ENCODE measurements at places on chromosomes 2 and 18. TPM values are rescaled to one million over a fixed set of nuclear protein-coding genes. Genes with fewer than 3 reads are reported as not detected.

The SRD5A2 gene
- total RNA-seq: 0.05 TPM

The RTP5 gene
- total RNA-seq: not detected

The REEP1 gene
- total RNA-seq: 0.53 TPM

The LAMA3 gene
- total RNA-seq: 0.50 TPM

The RGPD3 gene
- 0.11 TPM for total RNA-seq

The OSR1 gene
- 0.55 TPM for total RNA-seq

The UGT1A5 gene
- total RNA-seq: not detected

The CXCR1 gene
- not detected for total RNA-seq

The PRSS56 gene
- total RNA-seq: not detected

DNA sequence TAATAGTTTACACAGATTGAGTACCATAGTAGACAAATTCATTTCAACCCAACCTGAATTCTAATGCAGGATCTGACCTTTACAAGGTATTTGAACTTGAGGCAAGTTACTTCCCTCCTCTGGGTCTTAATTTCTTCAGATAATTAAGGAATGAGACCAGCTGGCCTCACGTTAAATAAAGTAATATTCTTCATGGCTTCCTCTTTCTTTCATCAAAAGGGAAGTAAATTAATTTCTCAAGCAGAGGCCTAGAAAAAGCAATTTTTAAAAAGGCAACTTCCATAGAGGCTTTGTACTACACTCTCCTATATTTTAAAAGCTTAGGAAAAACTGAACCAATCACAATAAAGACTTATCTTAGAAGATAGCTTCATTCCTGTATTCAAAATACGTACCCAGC lies 109.2 kb downstream of the EXOC6B start:
- H3K27ac ChIP-seq: no peak overlapping the region
- DNase-seq: no peak
- H3K27me3 ChIP-seq: no peaks in the 10 kb centered on the region
- H3K36me3 ChIP-seq: no peaks in the 10 kb centered on the region

DNA sequence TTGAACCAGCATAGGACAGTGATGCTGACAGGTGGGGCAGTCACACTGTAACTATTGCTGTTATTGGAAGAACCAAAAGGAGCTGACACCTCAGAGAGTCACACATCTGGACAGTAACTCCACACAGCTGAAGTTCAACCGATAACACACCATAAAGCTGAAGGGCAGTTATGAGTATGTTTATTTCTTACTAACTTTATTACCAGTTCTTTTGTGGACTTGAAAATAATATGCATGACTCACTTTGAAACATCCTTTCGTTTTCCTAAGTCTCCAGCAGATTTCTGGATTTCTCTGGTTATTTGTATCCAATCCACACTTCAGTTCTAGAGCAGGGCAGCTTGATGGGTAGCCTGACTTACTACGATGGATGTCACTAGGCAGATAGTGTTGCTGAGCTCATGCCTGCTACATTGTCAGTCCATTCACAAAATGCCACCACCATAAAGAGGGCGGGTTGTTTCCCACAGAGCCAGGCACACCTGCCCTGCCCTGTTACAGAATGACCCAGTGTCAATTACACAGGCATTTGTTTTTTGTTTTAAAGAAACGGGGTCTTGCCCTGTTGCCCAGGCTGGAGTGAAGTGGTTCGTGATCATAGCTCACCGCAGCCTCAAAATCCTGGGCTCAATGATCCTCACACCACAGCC lies 8.4 kb upstream of the AGBL5 start:
- peaks cover 20% of the 10 kb centered on the region for H3K36me3 ChIP-seq
- no peaks in the 10 kb centered on the region for H3K27me3 ChIP-seq
- no peak overlapping the region for H3K27ac ChIP-seq

GRCh38 chr18:60555625-60556024 lies 183.1 kb upstream of the MC4R start:
- DNase-seq: no peak
- no peak overlapping the region for H3K27ac ChIP-seq
- H3K4me3 ChIP-seq: no peak overlapping the region
- no peaks in the 10 kb centered on the region for H3K27me3 ChIP-seq

DNA sequence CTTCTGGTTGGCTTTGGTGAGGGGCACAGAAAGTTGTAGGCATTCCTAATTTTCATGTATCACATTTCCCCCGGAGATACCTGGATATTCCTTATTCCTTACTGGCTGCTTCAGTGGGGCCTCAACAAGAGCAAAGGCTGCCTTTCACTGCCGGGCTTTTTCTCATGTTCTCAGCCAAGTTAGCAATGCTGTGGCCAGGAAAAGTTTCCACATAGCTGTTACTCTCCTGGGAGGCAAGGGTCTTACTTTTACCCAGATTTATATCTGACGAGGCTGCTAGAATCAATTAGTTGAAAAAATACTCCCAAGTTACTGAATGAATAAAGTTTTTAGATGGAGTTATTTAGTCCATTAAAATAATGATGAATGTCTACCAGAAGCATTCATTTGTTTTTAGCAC lies 230.5 kb downstream of the ZNF407 start:
- H3K36me3 ChIP-seq: no peaks in the 10 kb centered on the region
- no peak overlapping the region for H3K27ac ChIP-seq
- DNase-seq: no peak
- no peak overlapping the region for H3K4me3 ChIP-seq

DNA sequence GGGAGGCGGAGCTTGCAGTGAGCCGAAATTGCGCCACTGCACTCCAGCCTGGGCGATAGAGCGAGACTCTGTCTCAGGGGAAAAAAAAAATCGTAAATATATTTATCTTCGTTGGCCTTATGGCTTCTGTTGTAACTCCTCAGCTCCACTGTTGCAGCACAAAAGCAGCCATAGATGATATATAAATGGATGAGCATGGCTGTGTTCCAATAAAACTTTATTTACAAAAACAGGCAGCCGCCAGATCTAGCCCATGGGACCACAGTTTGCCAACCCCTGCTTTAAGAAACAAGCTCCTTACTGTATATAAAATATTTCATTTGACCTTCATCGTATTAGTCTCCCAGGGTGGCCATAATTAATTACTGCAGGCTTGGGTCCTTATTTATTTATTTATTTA lies 20.1 kb downstream of the ST8SIA3 start:
- no peak overlapping the region for H3K4me3 ChIP-seq
- DNase-seq: no peak
- no peak overlapping the region for H3K27ac ChIP-seq
- H3K4me1 ChIP-seq: no peaks in the 10 kb centered on the region
- no peaks in the 10 kb centered on the region for H3K27me3 ChIP-seq

DNA sequence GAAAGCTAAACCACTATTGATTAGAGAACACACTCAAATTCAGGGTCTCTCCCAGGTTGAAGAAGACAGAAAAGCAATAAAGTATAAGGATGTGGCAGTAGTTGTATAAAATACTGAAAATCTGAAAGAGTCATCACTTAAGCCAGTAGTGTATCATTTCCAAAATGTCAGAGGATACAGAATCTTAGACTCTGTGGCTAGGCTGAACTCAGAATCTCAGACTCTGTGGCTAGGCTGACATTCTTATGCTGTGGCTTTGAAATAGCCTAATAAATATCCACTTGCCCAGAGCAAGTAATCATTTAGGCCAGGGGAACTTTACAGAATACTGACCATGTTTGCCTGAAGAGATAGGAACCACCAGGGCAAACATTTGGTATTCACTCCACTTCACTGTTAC lies 13.1 kb downstream of the MCFD2 start:
- no peak for DNase-seq
- H3K4me3 ChIP-seq: no peak overlapping the region
- no peaks in the 10 kb centered on the region for H3K27me3 ChIP-seq

GRCh38 chr2:71692621-71693277 lies 239.4 kb downstream of the DYSF start:
- H3K4me3 ChIP-seq: no peak overlapping the region
- H3K27me3 ChIP-seq: peaks cover 4% of the 10 kb centered on the region
- no peak for DNase-seq
- no peak overlapping the region for H3K27ac ChIP-seq
- peaks cover 4% of the 10 kb centered on the region for H3K36me3 ChIP-seq

DNA sequence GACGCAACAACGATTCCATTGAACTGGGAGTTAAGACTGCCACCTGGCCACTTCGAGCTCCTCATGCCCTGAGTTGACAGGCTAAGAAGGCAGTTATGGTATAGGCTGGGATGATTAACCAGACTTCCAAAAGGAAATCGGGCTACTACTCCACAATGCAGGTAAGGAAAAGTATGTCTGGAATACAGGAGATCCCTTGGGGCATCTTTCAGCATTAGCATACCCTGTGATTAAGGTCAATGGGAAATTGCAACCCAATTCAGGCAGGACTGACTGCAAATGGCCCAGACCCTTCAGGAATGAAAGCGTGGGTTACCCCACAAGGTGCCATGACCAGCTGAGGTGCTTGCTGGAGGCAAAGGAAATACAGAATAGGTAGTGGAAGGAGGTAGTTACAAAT lies 19.1 kb downstream of the CHRNA1 start:
- H3K4me1 ChIP-seq: peaks cover 27% of the 10 kb centered on the region
- no peak overlapping the region for H3K4me3 ChIP-seq
- no peaks in the 10 kb centered on the region for H3K27me3 ChIP-seq
- no peak overlapping the region for H3K27ac ChIP-seq

DNA sequence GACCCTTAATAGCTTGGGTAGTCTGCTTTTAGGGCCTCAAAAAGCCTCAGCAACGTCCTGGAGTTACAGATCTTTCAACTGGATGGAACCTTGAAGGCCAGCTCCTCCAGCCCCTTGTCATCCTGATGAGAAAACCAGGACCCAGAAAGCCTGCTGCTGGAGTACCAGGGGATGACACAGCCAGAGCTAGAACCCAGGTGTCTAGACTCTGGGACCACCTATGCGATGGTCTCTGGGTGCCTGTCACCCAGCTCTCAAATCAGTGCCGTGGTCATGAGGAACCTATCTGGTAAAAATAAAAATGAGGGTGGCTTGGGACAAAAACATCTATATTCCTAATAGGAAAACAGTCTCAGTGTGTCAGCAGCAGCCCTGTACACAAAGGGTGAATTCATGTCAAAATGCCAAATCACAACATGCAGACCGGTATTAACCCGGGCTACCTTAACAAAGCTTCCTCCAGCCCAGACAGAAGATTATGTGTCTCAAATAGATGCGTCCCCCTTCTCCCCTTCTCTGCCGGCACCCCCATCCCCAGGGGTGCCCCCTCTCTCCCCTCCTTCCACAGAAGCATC lies 28.5 kb downstream of the SMAD7 start:
- H3K4me1 ChIP-seq: peaks cover 64% of the 10 kb centered on the region
- no peak overlapping the region for H3K4me3 ChIP-seq
- H3K27me3 ChIP-seq: no peaks in the 10 kb centered on the region
- H3K36me3 ChIP-seq: peaks cover 20% of the 10 kb centered on the region
- no peak overlapping the region for H3K27ac ChIP-seq
- peak; percentile 0 for DNase-seq

GRCh38 chr18:37361335-37362157 lies 204.1 kb downstream of the CELF4 start:
- H3K27ac ChIP-seq: no peak overlapping the region
- H3K27me3 ChIP-seq: peaks cover 100% of the 10 kb centered on the region
- DNase-seq: no peak
- H3K4me1 ChIP-seq: peaks cover 26% of the 10 kb centered on the region
- no peaks in the 10 kb centered on the region for H3K36me3 ChIP-seq
- peak overlapping the region; percentile 43 for H3K4me3 ChIP-seq

DNA sequence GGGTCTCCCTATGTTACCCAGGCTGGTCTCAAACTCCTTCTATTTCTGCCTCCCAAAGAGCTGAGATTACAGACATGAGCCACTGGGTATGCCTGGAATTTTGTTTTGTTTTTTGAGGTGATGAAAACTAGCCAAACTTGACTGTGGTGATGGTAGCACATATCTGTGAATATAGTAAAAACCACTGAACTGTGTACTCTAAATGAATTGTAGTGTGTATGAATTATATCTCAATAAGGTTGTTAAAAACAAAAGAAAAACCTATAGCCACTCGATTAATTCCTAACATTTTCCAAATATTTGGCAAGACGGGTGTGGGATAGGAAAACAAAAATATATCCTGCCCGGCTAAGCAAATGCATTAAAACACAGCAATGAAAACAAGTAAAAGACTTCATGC lies 1302.3 kb upstream of the CHAC2 start:
- H3K4me3 ChIP-seq: no peak overlapping the region
- no peak overlapping the region for H3K27ac ChIP-seq
- H3K36me3 ChIP-seq: no peaks in the 10 kb centered on the region
- no peaks in the 10 kb centered on the region for H3K27me3 ChIP-seq
- DNase-seq: no peak
- H3K4me1 ChIP-seq: peaks cover 30% of the 10 kb centered on the region

GRCh38 chr18:5628512-5629255 lies 84.9 kb upstream of the EPB41L3 start:
- H3K4me1 ChIP-seq: peaks cover 10% of the 10 kb centered on the region
- H3K4me3 ChIP-seq: peak overlapping the region; percentile 77
- peak; percentile 64 for DNase-seq

GRCh38 chr2:128155970-128156369 lies 65.0 kb downstream of the UGGT1 start:
- H3K36me3 ChIP-seq: peaks cover 35% of the 10 kb centered on the region
- H3K4me1 ChIP-seq: no peaks in the 10 kb centered on the region
- H3K27ac ChIP-seq: no peak overlapping the region
- H3K4me3 ChIP-seq: no peak overlapping the region

DNA sequence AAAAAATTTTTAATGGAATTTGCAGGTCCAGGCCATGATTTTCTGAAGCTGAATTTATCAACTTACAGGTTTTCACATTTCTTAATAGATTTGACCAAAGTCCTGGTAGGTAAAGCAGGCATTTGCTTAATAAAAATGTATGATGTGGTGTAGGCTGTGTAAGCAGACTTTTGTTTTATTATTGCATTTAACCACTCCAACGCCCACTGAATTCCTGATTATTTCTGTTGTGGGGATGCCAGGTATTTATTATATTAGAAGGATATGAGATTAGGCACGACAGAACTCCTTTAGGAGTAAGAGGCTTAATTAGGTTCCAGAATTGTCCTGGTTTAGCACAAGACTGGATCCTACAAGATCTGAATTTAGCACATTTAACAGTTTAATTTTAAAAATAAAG lies 111.1 kb downstream of the ADCYAP1 start:
- no peak overlapping the region for H3K27ac ChIP-seq
- H3K4me3 ChIP-seq: peak overlapping the region; percentile 28
- peaks cover 29% of the 10 kb centered on the region for H3K27me3 ChIP-seq
- H3K36me3 ChIP-seq: no peaks in the 10 kb centered on the region
- DNase-seq: no peak
- peaks cover 61% of the 10 kb centered on the region for H3K4me1 ChIP-seq

DNA sequence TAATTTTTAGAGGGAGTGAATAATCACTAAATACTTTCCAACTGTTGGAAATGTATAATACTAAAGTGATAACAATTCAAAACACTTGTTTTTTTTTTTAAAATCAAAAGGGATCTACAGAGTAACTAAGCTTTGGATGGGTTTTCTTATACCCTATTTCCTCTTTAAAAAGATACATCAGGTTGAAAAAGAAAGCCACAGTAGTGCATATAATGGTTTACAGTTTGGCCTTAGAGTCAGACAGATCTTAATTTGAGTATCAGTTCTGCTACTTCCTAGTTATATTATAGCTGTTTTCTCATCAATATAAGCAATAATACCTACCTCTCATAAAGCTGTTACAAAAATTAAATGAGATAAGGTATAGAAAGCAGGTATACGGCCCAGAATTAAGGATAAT lies 28.5 kb downstream of the PSME4 start:
- no peaks in the 10 kb centered on the region for H3K4me1 ChIP-seq
- no peak for DNase-seq
- no peak overlapping the region for H3K4me3 ChIP-seq
- no peaks in the 10 kb centered on the region for H3K27me3 ChIP-seq

GRCh38 chr18:48554610-48555400 lies 16.0 kb downstream of the CTIF start:
- DNase-seq: no peak
- H3K4me1 ChIP-seq: peaks cover 5% of the 10 kb centered on the region
- no peaks in the 10 kb centered on the region for H3K27me3 ChIP-seq
- no peak overlapping the region for H3K27ac ChIP-seq

- H3K4me3 ChIP-seq: no peak overlapping the region
- no peak overlapping the region for H3K27ac ChIP-seq
- no peaks in the 10 kb centered on the region for H3K27me3 ChIP-seq
Observed at GRCh38 chr2:172969166-172969565, 106.5 kb upstream of the MAP3K20 start.
